Neuronal stem cell (in vitro differentiated cells): ENCODE measurements at places on chromosomes 1 and 21.

DNA sequence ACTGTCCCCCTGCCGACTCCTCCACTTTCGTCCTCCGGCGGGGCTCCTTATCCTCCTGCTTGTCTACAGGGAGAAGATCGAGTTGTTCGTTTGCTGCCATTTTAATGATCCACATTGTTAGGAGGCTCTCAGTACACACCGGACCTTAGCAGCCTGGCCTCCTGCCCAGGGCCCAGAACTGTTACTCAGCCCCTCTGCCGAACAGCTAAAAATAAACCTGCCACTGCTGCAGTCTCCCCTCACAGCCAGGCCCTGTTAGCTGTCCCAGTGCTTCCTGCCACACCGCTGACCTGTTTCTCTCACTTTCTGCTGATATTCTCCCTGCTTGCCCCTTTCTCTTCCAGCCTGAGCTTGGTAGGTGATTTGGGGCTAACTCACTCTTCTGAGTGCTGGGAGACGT, 8.3 kb downstream of the MAPKAPK2 start:
- DNase-seq: no peak

DNA sequence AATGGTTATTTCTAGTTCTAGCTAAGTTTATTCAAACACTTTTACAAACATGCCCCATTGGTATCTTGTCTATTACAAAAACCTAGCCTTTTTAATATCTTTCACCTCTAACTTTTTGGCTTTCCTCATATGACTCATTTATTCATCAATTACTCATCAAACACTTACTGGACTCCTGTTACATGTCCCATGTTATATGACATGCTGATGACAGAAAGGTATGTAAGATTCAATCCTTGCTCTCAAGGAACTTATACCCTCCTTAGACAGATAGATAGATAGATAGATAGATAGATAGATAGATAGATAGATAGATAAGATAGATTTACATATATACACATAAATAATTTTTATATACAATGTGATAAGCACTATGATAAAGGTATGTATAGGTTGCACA, 33.9 kb upstream of the INSL5 start:
- DNase-seq: no peak

DNA sequence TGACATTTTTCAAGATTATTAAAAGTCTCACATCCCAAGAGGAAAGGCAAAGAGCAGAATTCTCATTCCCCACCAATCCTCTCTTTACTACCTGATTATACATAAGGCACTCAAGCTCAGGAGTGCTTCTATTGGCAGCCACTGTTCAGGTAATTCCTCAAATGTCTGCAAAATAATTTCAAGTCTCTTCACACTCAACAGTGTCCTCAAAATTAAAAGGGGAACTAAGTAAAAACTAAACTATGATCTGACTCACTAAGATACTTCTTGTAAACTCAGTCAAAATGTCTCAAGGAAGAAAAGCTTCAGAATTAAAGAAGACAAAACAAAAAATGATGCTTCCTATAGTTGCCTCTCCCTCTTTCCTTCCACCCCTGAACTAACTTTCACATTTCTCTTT, 135.6 kb downstream of the GPATCH2 start:
- no peak for DNase-seq

DNA sequence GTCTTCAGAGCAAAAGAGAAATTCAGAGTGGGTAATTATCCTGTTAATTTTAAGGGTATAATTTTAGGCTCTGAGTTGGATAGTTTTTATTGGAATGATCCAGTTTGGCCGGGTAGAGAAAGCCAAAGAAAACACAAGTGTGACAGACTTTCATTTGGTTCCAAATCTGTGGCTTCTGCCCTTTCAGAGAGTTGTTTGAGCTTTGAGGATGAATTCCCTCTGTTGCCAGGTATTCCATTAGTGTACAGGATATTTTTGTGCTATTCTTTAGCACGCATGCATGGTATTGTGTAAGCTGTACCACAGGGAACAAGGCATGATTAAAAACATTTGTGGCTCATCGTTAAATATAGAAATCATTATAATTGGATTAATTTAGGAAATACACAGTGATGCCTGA, 384.4 kb downstream of the ADGRL2 start:
- DNase-seq: no peak

- DNase-seq: no peak
These were observed 83.2 kb upstream of the HOOK1 start for GRCh38 chr1:59731591-59731990.

DNA sequence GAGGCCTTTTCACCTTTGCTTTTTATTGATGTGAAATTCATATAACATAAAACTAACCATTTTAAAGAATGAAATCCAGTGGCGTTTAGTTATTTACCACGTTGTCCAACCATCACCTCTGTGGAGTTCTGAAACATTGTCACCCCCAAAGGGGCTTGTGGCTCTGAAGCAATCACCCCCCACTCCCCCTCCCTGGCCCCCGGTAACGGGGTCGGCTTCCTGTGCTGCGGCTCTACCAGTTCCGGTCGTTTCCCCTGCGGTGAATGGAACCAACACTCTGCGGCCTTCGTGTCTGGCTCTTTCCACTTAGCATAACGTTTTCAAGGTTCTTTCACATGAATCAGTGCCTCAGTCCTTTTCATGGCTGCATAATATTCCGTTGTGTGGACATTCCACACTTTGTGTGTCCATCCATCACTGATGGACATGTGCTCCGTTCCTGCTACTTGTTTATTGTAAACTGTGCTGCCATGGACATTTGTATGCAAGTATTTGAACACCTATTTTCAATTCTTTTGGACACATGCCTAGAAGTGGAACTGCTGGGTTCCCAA, 1.8 kb upstream of the ISG15 start:
- DNase-seq: no peak

- DNase-seq: no peak
These were observed 68.3 kb upstream of the GCLM start for GRCh38 chr1:93977598-93977945.
